Stimulated activated CD4-positive, alpha-beta T cell treated with anti-CD3 and anti-CD28 coated beads, Interleukin-1b, Interleukin-23, amount 100 ng/mL, for 1 hour (primary cell): ENCODE measurements at places on chromosomes 16 and 17.

GRCh38 chr16:31016018-31016417 is 5.6 kb upstream of the STX1B start:
- no peak for DNase-seq

GRCh38 chr17:57785022-57785421 is 39.9 kb upstream of the CCDC182 start:
- DNase-seq, result no peak

GRCh38 chr17:19378416-19379360 is at the start of gene MAPK7:
MAPK7 (plus strand) TSS chr17:19378498; CDS start chr17:19378901, 403 bp downstream.
- DNase-seq, result no peak

DNA sequence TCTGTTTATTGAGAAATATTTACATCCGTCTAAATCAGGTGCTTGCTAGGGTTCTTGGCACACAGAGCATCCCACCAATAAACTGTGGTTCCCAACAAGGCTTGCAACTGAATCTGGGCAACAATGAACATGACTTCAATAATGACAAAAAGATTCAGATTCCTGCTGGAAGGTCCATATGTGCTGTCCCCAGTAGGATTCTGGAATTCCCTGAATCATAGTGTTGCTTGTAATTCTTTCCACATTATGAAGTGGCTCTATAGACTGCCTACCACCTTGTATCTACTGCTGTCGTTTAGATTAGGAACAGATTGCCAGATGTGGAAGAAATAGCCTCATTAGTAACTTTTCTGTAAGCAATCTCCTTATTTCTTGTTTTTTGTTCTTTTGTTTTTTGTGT is 265.9 kb downstream of the WWOX start:
- no peak for DNase-seq

DNA sequence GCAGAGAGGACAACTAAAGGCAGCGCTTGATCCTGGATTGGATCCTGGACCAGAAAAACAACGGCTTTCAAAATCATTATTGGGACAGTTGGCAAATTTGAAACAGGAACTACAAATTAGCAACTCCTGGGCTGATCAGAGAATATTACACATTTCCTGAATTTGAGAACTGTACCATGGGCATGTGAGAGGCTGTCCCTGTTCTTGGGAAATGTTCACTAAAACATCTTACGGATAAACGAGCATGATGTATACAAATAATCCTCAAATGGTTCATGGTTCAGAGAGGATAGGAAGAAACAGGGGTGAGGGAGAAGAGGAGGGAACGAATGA is 2.3 kb upstream of the ITGAE start:
- DNase-seq, result no peak

DNA sequence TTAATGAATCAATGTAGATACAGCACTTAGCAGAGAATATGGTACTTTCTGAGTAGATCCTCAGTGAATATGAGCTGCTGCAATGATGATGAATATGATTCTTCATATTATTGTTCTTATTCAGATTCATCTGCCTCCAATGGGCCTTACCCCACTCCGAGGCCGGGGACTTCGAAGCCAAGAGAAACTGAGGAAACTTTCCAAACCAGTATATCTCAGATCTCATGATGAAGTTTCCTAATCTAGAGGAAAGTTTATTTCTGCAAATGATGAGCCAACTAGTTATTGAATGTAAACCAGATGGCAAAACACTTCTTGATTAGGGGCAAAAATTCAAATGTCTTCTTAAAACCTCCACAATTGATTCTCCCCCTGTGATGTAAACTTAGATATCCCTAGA is 23.3 kb downstream of the LYRM1 start:
- no peak for DNase-seq

DNA sequence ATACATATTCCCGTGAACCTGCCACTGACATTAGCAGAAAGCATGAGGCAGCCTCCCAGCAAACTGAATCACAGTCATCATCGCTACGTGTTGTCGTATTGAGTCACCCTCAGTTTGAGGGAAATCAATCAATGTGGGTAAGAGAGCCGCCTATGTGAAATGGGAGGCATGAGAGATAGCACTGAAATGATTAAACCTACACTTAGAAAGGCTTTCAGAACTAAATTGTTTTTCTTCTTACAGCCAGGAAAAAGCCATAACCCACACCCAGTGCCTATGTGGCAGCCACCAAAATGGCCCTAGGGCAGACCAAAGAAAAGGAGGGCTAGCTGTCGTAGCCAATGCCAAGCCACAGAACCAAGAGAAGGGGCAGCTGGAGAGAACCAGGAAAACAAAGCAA is 90.5 kb downstream of the ADAMTS18 start:
- no peak for DNase-seq

DNA sequence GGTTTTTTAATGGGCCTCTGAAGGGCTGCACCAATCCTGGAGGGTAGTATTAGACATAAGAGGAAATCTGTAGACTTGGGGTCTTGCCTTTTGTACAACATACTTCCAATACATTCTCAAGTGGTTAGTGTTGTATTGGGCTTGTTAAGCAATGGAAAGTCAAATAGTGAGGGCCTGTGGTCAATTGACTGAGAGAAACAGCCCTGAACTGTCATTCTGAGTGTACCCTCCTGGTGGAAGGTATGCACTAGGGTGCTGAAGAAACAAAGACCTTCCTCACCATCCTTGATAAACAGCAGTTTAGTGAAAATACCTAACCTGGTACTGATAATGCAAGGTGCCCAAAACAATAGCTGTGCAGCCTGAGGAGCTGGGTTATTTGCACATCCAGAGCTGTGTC is 22.2 kb downstream of the OR2C1 start:
- DNase-seq, result no peak

GRCh38 chr16:74307383-74307782 is 10.8 kb downstream of the PSMD7 start:
- DNase-seq, result no peak

- DNase-seq, result no peak
These were observed 934 bp upstream of the AOC2 start for GRCh38 chr17:42843358-42843934.

DNA sequence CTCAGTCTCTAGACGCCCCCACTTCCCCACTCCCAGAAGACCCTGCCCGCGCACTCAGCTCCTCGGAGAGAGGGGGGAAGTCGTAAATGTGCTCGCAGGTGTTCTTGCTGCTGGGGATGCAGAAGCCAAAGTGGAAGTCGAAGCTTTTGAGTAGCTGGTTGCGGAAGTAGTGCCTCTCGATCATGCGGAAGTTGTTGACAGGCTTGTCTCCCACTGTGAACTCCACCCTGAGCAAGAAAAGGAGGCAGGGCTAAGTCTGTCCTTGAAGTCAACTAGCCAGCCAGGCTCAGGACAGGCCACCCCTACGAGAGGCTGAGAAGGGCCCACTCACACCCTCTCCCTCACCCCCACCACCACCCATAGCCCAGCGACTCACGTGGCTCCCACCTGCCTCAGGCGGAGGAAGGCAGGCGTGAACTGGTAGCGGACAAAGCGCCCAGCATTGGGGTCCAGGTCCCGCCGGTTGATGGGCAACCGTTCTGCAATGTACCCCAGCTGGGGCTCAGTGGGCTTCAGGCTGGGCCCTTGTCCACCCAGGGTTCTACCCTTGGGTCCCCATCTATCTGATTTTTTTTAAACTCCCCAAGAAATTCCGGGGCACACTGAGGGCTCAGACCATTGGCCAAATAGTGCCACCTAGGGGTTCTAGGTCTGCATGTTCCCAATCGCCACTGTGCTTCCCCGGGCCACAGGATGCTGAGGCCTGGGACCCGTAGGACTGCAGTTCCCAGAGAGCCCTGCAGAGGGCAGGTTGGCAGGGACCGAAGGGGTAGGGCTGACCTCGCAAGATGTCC is 4.6 kb downstream of the UNC119 start:
- peak; percentile 49 for DNase-seq

DNA sequence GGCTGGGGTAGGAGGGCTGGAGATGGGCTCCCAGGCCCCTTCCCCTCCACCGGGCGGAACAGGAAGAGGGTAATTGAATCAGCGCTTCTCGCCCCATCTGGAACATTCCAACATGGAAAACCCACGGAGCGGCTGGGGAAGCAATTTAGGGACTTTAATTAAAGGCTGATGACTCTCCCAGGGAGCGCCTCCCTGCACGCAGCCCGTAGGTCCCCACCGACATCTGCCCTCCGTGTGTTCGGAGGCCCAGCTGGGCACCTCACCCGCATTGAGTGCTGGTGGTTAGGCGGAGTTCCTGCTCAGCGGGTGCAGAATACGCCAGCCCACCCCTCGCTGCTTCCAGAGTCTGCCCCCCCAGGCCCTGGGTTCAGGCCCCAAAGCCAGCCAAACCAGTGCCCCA is 10.0 kb downstream of the HS3ST6 start:
- DNase-seq, result no peak

GRCh38 chr17:80195671-80196529 is 24.2 kb downstream of the SGSH start:
- DNase-seq, result peak; percentile 40

GRCh38 chr17:3308603-3309002 is 10.4 kb upstream of the OR3A1 start:
- no peak for DNase-seq

DNA sequence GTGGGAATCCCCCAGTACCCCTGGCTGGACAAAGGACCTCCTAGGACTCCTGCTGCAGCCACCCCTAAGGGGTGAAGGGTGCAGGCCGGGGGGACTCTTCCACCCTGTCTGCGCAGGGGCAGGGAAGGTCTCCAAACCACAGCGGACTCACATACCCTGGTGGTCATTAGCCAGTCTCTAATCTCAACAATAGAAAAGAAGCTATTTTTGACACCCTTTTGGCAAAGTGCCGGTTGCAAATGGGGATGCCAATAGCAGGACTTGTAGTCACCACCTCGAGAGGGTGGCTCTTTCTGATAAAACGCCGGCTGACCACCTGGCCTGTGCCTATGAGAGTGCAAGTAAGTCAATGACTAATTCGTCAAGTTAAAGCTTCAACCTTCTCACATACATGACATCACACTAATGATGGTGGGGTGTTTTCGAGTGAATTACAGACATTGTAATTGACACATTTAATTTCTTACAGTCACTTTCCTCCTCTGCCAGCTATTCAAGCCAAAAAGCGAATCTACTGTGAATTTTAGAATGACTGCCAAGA is 23.1 kb upstream of the DNAH17 start:
- no peak for DNase-seq

GRCh38 chr17:8360751-8361150 is 15.8 kb downstream of the KRABD2 start:
- DNase-seq, result no peak

GRCh38 chr16:66007717-66008116 is 358.8 kb upstream of the CDH5 start:
- no peak for DNase-seq

DNA sequence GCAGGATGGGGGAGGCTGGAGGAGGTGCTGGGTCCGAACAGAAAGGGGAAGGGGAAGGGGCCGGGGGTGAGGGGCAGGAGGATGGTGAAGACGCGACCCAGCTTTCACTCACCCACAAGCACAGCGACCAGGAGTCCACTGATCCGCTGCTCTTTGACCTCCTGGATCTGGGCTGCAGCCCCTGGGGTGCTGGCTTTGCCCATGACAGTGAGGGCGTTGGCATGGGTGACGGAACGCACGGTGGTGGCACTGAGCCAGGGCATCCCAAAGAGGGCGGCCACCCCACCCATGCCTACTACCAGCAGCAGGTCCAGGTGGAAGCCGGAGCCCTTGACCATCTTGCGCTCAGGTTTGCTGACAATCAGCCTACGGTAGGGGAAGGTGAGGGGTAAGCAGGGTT is 14.9 kb downstream of the SLC4A1 start:
- DNase-seq, result no peak

GRCh38 chr17:41329279-41329948 is 13.9 kb upstream of the KRTAP17-1 start:
- no peak for DNase-seq

GRCh38 chr17:63997341-63998048 is 656 bp upstream of the PRR29 start:
- no peak for DNase-seq

DNA sequence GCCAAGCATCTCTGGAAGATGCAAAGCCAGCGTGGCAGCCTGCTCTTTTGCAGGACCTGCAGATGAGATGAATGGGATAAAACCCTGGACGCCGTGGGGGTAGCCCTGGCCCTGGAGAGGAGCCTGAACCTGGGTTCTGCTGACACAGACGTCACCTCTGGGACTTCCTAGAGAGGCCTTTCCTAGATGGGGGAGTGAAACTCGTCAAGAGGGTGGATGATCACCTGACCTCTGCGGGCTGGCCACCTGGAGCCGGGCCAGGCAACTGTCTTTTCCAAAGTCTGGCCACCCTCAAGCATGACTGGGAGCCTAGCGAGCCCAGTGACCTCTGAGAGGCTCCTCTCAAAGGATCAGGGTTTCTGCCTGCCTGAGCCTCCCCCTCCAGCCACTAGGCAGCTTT is 529.0 kb downstream of the KCNJ18 start:
- DNase-seq, result no peak

DNA sequence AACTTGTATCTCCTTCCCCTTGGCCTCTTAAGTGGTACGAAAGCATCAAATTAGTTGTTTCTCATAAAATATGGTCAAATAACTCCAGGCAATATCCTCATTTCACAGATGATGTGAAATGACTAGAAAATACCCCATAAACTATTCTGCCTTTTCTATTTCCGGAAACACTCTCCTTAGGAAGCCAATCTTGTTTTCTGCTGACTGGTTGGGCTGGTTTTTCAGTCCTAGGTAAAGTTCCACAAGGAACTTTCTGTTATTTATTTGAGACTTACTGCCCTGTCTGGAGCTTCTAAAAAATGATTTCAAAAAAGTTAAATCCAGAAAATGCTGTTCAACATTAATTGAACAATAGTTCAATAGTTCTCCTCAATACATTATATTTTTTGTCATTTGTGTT is 7.3 kb downstream of the MYOCD start:
- no peak for DNase-seq

DNA sequence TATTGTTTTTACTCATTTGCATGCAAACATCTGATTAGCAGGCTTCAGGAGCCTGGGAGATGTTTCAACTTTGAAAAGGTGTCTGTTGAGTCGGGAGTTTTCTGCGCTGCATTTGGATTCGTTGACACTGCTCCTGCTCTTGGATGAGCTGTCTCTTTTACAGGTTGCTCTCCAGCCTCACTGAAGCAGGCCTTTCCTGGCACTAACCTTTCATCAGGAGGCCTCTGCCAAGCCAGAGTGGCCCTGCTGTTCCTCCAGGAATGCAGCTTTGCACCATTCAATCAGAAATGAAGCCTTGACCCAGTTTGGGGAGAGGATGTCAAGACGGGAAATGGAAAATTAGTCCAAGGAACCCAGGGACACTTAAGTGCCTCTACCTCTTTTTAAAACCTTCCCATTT is 330 bp upstream of the KRTAP29-1 start:
- no peak for DNase-seq

GRCh38 chr16:72934636-72935403 is 113.1 kb downstream of the ZFHX3 start:
- no peak for DNase-seq

- DNase-seq, result no peak
These were observed 149.2 kb downstream of the NPIPB5 start for GRCh38 chr16:22659933-22660332.
